ENCODE measurements at places on chromosomes 1 and 21. TPM values are rescaled to one million over a fixed set of nuclear protein-coding genes. Genes with fewer than 3 reads are reported as not detected.

AMPD1 gene
- total RNA-seq = not detected

RHD gene
- total RNA-seq = not detected

CELA2A gene
- total RNA-seq = not detected

CHRNB2 gene
- 0.23 TPM for total RNA-seq

CHRM3 gene
- not detected for total RNA-seq

STXBP3 gene
- 41.8 TPM for total RNA-seq

SYT2 gene
- not detected for total RNA-seq

ARTN gene
- 0.38 TPM for total RNA-seq

HSD17B7 gene
- total RNA-seq = 16.5 TPM

CYYR1 gene
- 0.35 TPM for total RNA-seq

TFF2 gene
- total RNA-seq = not detected

NTRK1 gene
- total RNA-seq = 0.08 TPM

GREM2 gene
- total RNA-seq = 18.4 TPM

DPYD gene
- total RNA-seq = 34.4 TPM

POU3F1 gene
- total RNA-seq = not detected

ST6GALNAC5 gene
- 4.8 TPM for total RNA-seq
